Mesenteric fat pad (tissue), 1 donor: ENCODE measurements at places on chromosomes 12 and 14. TPM values are rescaled to one million over a fixed set of nuclear protein-coding genes. Genes with fewer than 3 reads are reported as not detected.

DNA sequence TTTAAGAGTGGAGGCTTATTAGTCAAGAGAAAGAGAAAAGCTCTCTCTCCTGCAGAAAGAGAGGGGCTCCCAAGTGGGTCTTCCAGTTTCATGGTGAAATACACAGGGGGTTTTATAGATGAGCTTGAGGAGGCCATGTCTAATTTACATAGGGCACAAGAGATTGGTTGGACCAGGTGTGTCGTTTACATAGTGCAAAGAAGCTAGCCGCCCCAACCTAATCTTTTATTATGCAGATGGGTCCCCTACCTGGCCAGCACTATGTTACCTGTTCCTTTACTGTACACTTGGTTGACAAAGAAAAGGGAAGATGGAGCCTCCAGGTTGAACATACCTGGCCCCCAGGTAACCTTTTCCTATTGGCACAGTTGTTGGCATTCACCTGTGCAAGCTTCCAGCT is 195.0 kb downstream of the PIK3C2G start:
- no peak for DNase-seq

- peak; percentile 82 for DNase-seq
Observed at GRCh38 chr14:76307786-76308780, 67.9 kb upstream of the ESRRB start.

DNA sequence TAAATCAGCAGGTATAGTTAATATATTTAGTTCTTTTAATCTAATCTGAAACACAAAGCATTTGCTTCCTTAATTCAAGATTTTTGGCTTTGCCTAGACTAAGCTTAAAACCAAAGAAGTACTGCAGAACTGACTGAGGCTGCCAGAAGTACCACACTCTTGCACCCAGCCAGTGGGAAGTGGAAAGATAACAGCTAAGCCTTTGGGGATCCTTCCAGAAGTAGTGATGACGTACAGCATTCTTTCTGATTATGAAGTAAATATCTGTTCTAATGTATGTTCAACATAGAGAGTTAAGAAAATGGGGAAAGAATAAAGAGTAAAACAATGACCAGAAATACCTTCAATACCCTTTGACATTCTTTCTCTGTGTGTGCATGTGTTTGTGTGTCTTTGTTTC is 19.3 kb downstream of the NTF3 start:
- DNase-seq, result no peak

DNA sequence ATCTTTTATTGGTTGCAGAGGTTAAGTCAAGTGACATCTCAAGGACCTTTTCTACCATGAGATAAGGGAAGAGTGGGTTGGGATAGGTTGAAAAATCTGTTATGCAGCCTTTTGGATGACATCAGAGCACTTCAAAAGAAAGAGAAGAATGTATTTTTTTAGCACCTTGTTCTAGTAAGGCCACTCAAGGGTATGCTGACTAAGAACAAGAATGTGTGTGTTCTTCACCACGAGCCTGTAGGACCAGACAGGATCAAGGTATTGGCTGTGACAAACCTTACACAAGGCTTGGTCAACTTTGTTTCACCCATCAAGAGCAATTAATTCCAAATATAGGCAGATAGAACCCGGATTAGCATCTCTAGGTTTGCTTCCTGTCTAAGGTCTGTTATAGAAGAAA is 142.5 kb downstream of the SAMD4A start:
- no peak for DNase-seq

- DNase-seq, result peak; percentile 55
Observed at GRCh38 chr14:103501041-103501870, 21.4 kb downstream of the CKB start.

DNA sequence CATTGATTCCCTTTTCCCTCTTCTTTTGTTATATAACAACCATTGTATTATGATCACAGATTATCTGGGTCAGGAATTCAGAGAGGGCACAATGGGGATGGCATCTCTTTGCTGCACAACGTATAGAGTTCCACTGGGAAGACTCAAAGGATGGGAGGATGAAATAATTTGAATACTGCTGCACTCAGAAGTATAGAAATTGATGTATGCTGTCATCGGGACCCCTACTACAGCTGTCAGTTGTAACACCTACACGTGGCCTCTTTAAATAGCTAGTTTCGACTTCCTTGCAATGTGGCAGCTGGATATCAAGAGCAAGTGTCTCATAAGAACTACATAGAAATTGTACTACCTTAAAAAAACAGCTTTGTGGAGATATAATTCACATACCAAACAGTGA is 408.1 kb downstream of the PDZRN4 start:
- no peak for DNase-seq

DNA sequence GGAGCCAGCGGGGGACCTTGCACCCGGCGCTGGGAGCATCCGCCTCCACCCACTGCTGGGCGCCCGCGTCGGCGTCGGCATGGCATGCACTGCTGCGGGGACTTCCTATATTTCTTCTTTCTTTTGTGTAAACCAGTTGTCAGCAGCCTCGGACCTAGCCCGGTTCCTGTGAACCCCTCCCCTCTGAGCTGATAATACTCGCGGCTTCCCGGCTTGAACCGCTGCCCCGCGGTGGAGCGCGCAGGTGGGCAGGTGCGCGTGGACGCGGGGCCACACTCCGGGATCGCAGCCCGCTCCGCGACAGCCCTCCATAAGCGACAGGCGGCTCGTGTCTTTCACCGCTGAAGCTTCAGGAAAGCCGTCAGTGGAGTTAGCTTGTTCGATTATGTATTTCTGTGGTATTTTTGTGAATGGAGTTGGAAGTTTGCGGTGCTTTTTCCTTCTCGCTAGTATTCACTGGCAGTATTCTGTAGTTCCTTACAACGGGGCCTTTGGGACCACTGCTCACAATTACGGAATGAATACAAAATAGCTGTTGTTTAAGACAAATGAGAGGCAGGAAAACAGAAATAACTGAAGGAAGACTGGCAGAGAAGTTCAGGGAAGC is 870 bp downstream of the BMAL2 start:
- DNase-seq, result no peak

Gene PLBD1
- total RNA-seq, result 35.7 TPM

Gene SLC5A8
- not detected for total RNA-seq

Gene POTEG
- not detected for total RNA-seq

Gene AQP6
- not detected for total RNA-seq
